ENCODE measurements at places on chromosomes 2 and 18.

- DNase-seq = no peak
Measured at GRCh38 chr18:26457611-26458353, 90.6 kb downstream of the KCTD1 start.

- DNase-seq = no peak
Measured at GRCh38 chr2:47206181-47206580, 51.1 kb upstream of the STPG4 start.

- no peak for DNase-seq
Measured at GRCh38 chr2:226760412-226761194, 39.0 kb downstream of the IRS1 start.

DNA sequence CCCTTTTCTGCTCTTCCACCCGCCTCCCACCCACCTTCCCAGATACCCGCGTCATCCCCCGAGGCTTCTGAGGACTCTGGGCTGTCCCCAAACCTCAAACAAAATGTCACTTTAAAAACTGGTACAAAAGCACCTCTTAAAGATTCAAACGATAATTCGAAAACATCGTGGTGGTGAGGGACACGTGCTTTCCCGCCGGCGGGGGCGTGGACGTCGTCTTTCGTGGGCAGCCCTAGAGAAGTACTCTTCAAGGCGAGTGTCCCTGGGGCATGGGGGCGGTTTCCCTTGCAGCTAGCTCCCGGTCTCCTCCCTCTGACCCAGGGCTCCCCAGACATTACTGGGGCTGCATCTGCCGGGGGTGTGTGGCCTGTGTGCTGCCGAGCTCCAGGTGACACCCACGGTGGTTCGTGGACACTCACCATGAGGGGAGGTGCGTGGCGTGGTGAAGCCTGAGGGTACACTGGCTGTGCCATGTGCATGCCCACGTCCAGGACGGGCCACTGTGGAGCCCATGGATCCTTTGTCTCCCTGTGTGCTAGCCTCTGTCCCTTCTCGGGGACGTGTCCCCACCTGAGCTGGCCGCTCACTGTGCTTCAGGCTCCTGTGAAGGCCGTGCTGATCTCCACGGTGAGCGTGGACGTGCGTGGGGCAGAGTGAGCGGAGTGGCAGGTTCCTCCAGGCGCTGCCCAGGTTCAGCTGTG is 117.8 kb downstream of the NFATC1 start:
- peak; percentile 86 for DNase-seq

GRCh38 chr2:46314065-46314835 is 17.0 kb downstream of the EPAS1 start:
- DNase-seq = no peak

Measured in chondrocyte (in vitro differentiated cells).